ENCODE measurements at places on chromosomes 16 and 17.

GRCh38 chr16:4868535-4868934, 21.3 kb downstream of the UBN1 start:
- no peak for DNase-seq

DNA sequence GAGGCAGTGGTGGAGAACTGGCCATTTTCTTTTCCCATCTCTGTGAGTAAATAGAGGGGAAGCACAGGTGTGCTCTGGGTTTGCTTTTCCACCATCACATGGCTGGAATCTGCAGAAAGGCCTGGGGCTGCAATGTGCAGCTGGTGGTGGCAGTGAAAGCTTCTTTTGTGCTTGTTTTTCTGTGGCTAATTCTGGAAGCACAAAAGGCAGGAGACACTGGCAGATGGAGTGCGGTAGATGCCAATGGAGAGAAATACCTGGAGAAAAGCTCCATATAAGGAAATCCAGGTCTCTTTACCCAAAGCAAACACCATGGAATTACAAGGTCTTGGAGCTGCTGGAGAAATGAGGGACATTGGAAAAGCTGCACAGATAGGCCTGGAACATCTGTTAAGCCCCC, 146.9 kb downstream of the HAPSTR1 start:
- DNase-seq, result no peak

DNA sequence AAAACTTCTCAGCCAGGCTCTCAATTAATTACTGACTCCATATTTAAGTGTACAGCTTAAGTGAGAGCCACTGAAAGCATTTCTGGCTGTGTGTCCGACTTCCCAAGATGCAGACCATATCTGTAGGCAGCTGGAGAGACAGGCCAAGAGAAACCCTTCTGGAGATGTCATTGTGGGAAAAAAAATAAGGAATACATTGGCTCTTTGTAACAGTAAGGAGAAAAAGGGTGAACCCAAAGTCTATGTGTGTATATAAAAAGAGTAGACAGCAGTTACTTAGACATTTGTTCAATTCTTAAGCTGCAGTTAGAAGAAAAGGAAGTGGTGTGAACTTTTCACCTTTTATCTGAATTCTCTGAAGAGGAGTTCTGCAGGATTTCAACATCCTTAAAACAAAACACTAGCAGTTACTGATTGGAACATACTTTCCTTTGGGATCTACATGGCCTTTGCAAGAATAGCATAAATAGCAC, 21.7 kb downstream of the FAM117A start:
- no peak for DNase-seq

GRCh38 chr16:55570159-55570558, 3.7 kb downstream of the CAPNS2 start:
- DNase-seq, result no peak

DNA sequence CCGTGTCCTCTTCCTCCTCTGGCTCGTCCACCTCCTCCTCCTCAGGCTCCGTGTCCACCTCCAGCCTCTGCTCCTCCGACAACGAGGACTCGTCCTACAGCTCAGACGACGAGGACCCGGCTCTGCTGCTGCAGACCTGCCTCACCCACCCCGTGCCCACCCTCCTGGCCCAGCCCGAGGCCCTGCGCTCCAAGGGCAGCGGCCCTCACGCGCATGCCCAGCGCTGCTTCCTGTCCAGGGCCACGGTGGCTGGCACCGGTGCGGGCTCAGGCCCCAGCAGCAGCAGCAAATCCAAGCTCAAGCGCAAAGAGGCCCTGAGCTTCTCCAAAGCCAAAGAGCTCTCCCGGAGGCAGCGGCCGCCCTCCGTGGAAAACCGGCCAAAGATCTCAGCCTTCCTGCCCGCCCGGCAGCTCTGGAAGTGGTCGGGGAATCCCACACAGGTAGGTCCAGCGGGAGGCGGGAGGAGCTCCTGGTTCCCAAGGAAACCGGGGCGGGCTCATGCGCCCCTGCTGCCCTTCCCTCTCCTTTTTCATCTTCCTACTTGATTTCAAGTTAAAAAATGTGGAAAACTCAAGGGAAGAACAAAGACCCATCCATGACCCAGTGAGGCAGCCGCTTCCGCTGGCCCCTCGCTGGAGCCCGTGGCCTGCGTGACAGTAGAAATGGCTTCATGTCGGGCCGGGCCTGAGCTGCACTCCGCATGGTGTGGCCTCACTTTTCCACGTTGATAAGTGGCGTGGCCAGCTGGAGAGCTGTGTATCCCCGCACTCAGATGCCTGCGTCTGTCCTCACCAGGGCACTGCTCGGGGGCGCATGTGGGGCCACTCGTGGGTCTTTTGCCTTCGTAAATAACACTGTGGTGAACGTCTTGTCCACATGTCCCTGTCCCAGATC, 50.7 kb downstream of the ACTG1 start:
- no peak for DNase-seq

GRCh38 chr17:38421871-38422827, 6.1 kb upstream of the ARHGAP23 start:
- no peak for DNase-seq

All from activated CD4-positive, alpha-beta T cell treated with anti-CD3 and anti-CD28 coated beads, Interleukin-2, amount 50 U/mL, for 16 hours (primary cell).